Activated CD4-positive, CD25-positive, alpha-beta regulatory T cell treated with anti-CD3 and anti-CD28 coated beads, Interleukin-2, amount 50 U/mL, for 72 hours (primary cell): ENCODE measurements at places on chromosomes 2 and 18.
A peak's percentile ranks its signal among the peaks of the same experiment; 100 is the strongest.

DNA sequence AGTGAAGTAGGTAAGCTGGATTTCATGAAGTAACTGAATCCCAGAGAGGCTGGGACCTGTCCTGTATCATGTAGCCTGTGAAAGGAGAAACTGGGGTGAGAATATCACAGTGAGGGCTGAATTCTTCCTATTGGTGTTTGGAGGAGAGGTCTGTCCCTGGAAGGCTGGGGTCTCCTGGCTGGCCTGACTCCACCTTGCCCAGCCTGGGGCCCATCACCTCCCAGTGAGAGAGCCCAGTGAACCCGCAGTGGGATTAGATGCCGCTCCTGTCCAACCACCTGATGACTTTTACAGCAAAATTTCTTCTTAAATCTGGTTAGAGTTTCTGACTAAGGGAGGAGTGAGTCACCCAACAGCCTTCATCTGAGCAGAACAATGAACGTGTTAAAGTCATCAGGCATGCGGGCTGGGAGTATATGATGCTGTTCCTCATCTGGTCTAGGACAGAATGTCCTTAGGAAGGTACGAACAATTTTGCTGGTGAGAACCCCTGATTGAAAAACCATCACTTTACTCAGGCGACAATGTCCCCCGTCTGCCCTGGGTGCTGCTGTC is 152.9 kb downstream of the LPIN1 start:
- DNase-seq = no peak

DNA sequence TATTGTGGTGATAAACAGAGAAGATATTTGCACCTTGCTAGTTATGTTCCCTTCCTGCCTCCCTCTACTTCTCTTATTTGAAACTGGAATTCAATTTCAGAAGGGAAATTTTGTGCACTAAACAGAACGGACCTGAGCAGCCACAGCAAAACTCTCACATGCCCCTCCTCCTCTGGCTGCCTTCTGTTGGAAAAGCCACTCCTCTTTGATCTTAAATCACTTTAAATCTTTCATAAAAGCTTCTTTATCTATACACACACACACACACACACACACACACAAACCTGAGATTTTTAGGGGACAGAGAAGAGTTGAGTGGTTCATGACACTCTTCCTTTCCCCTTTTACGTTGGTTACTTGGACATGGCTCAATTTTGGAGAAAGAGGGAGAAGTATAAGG is 5.6 kb downstream of the TBR1 start:
- DNase-seq = no peak

DNA sequence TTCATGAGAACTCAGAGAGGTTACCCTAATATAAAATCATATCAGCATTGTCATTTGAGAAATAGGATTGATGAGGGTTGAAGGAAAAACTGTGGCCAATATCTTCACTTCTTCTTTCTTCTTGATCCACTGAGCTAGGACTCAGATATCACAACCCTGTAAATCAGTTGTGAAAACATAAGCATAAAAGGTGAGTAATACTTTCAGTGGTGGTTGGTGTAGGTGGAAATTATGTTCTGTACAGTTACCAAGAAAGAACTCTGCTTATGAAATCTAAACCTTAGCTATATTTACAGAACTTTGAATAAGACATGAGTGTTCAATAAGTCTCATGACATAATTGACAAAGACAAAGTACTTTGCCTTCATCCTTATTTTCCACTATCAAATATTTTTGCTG is 56.3 kb downstream of the PAX3 start:
- no peak for DNase-seq

GRCh38 chr2:230676546-230676945 is 36.1 kb upstream of the CAB39 start:
- no peak for DNase-seq

DNA sequence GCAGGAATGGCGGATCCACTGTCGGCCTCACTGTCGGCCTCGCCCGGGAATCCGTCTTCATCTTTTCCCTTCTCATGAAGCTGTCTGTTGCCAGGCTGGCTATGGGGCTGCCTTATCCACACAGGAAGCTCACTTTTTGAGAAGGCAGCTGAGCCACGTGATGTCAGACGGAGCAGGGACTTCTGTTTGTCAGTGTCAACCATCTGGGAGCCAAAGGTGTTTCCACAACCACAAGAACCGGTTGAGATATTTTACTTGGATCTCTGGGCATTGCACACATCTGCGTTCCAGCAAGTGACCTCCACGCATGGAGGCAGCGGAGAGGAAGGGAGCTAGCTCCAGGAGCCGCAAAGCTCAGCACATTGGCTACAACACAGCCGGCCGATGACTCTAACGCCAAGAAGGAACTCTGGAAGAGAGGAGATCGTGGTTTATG is 27.4 kb upstream of the TAF1B start:
- no peak for DNase-seq

DNA sequence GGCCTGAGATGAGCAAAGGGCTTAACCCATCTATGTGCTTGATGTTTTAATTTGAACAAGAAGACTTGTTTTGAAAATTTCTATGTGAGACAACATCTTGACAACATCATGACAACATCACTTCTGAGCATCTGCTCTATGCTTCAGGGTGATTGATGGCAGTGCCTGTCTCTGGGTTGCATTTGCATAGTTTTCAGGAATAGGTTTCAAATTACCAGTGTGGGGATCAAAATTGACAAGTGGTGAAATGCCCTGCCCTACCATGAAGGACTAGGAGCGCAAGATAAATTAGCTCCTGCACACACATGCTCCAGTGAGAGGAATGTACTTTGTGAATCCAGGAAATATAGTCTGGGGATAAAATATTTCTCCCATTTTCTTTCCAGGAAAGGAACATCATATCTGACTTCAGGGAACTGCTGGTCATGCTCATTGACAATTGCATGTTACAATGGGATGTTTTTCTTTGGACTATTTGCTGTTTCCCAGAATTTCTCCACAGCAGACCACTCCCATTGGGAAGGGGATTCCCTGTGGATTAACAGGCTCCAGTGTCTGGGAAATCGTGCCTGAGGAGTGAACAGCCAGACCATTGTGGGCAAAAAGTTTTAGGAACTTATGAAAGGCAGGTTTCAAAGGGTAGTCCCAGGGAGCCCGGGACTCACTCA is 45.3 kb upstream of the IL1R2 start:
- no peak for DNase-seq

DNA sequence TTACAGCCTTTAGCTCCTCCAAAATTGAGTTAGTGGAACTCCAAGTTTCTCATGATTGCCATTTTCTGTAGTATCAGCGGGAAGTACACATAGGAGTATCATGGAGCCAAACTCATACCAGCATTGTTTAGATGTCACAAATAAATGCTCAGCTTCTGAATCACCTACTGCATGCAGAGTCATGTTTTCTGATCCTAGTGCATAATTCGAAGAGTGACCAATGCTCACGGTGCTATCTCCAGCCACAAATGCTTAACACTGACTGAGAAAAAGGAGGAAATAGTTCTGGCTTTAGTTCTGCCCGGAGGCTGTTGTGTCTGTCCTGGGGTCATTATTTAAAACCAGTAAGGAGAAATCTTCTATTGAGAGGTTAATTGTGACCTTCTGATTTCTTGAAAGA is 45.4 kb upstream of the LRATD1 start:
- no peak for DNase-seq

GRCh38 chr18:54531402-54532065 is 59.5 kb upstream of the DYNAP start:
- no peak for DNase-seq

DNA sequence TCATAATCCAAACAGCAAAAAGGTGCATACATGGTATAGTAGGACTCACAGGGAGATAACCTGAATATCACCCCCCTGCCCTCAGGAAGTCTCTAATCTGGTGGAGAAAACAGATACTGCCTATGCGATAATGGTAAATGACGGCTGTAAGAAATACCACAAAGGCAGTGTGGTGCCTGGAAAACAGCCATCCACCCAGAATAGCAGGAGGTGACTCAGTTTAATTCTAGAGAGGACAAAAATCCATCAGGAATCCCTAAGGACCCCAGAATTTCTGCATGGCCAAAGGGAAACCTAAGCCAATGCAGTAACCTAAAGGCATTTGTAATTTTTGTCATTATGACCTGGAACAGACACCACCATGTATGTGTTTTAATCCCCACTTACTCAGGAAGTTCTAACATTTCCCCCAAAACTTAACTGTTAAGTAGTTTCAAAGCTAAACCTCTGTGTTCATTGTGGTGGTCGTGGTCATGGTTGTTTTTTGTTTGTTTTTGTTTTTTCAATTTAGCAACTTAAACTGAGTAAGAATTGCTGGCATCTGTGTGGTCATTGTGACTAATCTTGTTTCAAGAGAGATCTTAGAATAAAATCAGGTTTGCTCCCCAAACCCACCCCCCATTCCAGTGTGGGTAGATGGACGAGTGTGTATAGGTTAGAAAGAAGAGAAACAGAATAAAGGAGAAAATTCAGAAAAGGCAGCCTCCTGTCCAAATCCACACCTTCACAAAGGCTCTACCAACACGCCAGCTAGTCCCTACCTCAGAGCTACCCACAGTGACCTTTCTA is 121.5 kb upstream of the CDCA7 start:
- DNase-seq = no peak

- no peak for DNase-seq
Observed at GRCh38 chr2:9462886-9463697, 11.3 kb upstream of the IAH1 start.

DNA sequence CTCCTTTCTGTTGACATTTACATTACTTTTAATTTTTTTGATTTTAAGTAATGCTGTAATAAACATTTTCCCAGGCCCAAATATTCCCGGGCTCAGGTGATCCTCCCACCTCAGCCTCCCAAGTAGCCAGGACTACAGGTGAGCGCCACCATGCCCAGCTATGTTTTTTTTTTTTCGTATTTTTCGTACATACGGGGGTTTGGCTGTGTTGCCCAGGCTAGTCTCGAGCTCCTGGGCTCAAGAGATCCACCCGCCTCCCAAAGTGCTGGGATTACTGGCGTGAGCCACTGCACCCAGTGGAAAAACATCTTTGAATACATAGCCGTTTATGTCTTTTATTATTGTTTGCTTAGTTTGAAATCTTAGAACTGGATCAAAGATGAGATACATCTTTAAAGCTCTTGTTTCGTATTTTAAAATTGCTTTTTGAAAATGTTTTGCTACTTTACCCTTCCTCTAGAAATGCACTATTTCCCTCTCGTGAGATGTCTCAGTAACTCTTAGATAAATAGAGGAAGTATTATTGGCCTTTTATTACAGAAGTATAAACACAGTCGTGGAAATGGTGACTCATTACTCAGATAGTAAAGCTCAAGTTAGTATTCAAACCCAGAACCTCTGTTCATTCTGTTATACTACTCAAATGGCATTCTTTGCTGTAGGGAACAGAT is 2.4 kb downstream of the SMCHD1 start:
- no peak for DNase-seq

GRCh38 chr2:7225848-7226247 is 308.6 kb downstream of the RNF144A start:
- DNase-seq = no peak

DNA sequence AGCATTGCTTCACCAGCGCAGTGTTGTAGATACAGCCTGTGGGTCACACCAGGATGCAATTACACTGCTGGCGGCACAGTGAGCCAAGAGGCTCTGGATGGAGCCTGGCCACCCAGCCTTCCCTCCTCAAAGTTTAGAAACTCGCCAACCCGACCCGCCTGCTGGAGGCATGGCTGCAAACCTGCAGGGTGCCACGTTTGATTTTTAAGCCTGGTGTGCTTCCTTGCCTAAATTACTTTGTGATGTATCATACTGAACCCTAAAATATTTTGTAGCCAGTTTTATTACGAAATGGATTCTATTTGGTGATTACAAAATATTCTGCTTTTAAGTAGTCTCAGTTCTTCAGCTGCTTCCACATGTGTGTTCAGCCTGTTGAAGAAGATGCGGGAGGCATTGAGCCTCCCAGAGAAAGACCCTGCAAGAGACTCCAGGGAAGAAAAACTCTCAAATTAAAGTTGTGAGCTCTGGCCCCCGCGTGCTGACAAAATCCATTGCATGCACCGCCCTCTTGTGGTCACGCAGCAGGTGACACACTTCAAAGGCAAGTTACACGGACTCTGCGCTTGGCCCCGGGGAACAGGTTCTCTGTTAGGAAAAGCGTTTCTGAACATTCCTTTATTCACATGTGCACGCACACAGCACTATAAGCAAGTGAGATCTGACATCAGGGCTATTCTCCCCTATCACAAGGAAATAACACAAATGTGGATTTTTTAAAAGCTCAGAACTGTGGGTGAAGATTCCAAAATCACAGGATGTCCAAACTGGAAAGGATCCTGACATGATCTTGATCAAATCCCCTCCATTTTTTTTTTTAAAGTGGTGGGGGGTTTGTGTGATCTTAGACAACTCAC is 63.0 kb upstream of the TWIST2 start:
- DNase-seq = peak; percentile 59

DNA sequence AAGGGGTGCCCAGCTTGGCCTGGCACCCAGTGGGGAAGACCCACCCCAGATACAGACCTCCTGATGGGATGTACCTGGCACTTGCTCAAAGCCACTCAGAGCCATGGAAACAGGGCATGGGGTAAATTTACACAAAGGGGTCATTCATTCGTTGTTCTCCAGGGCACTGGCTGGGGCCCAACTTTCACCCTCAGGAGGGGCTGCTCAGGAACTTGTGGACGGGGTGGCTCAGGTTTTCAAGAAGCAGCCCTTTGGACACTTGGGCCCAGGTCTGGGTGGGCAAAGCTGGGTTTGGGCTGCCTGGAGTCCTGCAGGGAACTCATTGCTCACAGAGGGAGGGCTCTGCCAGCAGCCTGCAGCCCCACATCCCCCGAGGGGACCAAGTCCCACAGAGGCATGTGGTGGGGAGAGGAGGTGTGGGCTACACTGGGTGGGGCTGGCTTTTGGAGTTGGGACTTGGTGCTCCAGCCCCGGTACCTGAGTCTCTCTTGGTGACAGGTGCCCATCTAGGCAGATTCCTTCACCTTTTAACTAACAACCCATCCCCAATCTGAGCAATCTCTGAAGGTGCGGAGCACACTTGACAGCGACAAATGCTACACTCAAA is 172.3 kb downstream of the CELF4 start:
- DNase-seq = no peak

DNA sequence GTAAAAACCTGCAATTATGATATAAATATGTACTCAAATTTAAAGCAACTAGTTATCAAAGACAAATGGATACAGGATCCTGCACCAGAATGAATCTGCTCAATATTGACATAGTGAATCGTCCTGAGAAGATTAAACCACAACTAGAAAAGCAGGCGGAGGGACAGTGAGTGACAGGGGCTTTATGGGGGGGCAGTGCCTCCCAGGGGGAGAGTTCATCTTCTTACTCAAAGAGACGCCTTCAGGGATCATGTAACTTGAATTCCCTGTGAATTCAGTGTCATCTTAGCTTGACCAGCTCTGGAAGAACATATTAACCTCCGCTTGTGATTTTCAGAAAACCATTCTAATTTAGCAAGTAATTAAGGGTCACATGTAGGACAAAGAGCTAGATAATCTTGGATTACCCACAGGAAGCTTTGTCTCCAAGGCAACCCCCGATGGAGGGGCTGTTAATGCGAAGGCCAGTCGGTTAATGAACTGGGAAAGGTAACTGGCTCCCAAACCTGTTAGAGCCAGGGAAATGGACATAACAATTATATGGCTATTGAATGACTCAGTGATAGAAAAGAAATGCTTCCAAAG is 17.4 kb upstream of the LMAN1 start:
- no peak for DNase-seq

GRCh38 chr2:134493797-134494196 is 225.0 kb downstream of the TMEM163 start:
- DNase-seq = no peak
